ENCODE measurements at places on chromosomes 12 and 14. TPM values are rescaled to one million over a fixed set of nuclear protein-coding genes. Genes with fewer than 3 reads are reported as not detected.

ENDOU gene
- total RNA-seq = 1.6 TPM

P2RX4 gene
- total RNA-seq = 20.0 TPM

EML1 gene
- total RNA-seq = 10.0 TPM

NRL gene
- total RNA-seq = 1.2 TPM

GRCh38 chr12:4439736-4440135 is 5.9 kb downstream of the FGF6 start:
- no peaks in the 10 kb centered on the region for H3K36me3 ChIP-seq
- H3K27ac ChIP-seq = no peak overlapping the region
- DNase-seq = no peak
- H3K27me3 ChIP-seq = peaks cover 7% of the 10 kb centered on the region
- H3K4me1 ChIP-seq = peaks cover 44% of the 10 kb centered on the region

GRCh38 chr12:22256605-22257004 is 77.9 kb downstream of the ST8SIA1 start:
- H3K4me3 ChIP-seq = no peak overlapping the region
- H3K36me3 ChIP-seq = no peaks in the 10 kb centered on the region
- no peak overlapping the region for H3K27ac ChIP-seq
- H3K4me1 ChIP-seq = no peaks in the 10 kb centered on the region
- DNase-seq = no peak

DNA sequence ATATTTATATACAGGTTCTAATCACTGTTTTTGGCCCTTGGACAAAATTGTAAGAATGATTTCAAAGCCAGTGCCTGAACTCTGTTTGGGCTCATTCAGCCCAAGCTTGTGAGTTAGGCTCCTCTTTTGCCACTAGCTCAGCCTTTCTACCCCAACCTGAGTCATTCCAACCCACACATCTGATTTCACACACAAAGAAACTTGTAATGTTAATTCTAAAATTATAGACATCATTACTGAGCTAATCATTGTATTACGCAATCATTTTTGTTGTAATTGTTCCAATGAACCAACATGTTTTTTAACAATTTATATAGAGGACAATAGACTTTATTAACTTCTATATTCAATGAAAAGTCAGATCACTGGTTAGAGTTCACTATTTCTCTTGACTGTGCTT is 441.1 kb downstream of the ETNK1 start:
- H3K27ac ChIP-seq = no peak overlapping the region
- H3K4me1 ChIP-seq = no peaks in the 10 kb centered on the region
- no peaks in the 10 kb centered on the region for H3K36me3 ChIP-seq
- DNase-seq = no peak
- H3K27me3 ChIP-seq = no peaks in the 10 kb centered on the region
- no peak overlapping the region for H3K4me3 ChIP-seq

DNA sequence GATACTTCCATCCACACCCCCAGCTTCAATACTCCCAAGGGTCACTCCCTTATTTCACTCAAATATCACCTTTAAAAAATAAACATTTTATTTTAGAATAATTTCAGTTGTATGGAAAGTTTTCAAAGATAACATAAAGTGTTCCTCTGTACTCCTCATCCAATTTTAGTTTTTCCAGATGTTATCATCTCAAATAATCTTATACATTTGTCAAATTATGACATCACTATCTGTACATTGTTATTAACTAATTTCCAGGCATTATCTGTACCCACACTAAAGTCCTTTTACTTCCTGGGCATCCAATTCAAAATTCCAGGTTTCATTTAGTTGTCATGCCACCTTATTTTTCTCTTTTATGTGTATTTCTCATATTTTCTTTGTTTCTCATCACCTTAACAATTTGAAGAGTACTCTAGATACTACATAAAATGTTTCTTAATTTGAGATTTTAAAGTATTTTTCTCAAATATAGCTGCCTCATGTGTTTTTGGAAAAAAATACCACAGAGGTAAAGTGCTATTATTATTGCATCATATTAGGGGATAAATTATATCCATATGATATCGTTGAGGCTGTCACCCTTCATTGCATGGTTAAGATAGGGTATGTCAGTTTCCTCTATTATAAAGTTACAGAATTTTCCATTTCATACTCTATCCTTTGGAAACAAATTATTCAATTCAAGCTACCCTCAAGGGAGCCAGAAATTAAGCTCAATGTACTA is 571.0 kb downstream of the SLC6A15 start:
- H3K27me3 ChIP-seq = no peaks in the 10 kb centered on the region
- no peak for DNase-seq
- H3K36me3 ChIP-seq = no peaks in the 10 kb centered on the region
- H3K4me3 ChIP-seq = no peak overlapping the region
- H3K27ac ChIP-seq = no peak overlapping the region

- H3K36me3 ChIP-seq = peaks cover 36% of the 10 kb centered on the region
- no peaks in the 10 kb centered on the region for H3K27me3 ChIP-seq
- H3K4me1 ChIP-seq = peaks cover 3% of the 10 kb centered on the region
- no peak for DNase-seq
- no peak overlapping the region for H3K27ac ChIP-seq
Observed at GRCh38 chr12:19369691-19370148, 69.6 kb upstream of the AEBP2 start.

DNA sequence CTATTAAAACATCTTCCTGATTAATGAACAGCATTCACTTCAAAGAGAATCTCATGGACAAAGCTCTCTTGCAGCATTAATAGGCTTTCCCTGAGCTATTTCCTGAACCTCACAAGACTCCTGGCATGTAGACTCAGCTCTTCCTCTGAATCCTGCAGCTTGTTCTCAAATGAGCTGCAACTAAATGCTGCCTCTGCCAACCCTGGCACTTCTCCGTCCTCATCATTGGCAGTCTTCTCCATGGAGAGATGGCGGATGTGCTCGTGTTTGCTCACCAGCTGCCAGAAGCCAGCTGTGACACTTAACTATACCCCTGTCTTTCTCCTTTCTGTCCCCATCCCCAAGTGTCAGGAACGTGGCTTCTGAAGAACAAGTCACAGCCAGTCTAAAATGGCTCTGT is 232.1 kb downstream of the FOXN3 start:
- H3K27ac ChIP-seq = no peak overlapping the region
- peaks cover 24% of the 10 kb centered on the region for H3K4me1 ChIP-seq
- no peak overlapping the region for H3K4me3 ChIP-seq
- peaks cover 6% of the 10 kb centered on the region for H3K27me3 ChIP-seq
- peaks cover 11% of the 10 kb centered on the region for H3K36me3 ChIP-seq

DNA sequence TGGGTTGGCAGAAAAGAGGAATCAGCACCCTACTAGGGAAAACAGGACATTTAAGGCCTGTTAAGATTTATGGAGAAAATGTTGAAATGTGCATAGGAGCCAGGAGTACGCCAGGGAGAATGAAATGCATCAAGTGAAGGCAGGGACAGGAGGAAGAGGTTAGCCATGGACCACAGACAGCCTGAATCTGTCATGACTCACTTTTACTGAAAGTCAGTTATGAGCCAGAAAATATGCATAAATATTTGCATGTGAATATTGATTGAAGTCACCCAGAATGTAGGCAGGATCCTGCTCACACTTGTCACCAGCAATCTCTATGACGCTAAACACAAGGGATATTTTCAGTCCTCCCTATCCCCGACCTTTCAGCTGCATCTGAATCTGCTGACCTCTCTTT is 25.1 kb upstream of the CDK17 start:
- peaks cover 13% of the 10 kb centered on the region for H3K4me1 ChIP-seq
- H3K27ac ChIP-seq = no peak overlapping the region

Data from endothelial cell (in vitro differentiated cells).